GM10248 (cell line): ENCODE measurements at places on chromosomes 7 and 10.

DNA sequence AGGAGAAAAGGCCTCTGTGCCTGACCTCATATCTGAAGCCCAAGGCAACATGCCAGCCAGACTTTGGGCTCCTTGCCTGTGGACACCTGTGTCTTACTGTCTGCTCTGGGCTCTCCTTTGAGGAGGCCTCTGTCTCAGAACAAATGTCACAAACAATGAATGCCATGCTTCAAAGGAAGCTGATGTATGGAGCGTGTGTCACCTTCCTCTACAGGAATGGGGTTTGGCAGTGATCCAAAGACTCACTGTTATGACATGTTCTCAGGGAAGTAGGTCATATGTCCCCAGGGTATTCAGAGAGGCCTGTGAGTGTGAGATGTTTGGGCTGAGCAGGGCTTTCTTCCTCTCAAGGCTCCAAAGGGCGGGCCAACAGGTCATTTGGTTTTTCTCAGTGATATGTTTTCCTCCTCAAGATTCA, 38.4 kb downstream of the PTPRE start:
- DNase-seq = no peak

DNA sequence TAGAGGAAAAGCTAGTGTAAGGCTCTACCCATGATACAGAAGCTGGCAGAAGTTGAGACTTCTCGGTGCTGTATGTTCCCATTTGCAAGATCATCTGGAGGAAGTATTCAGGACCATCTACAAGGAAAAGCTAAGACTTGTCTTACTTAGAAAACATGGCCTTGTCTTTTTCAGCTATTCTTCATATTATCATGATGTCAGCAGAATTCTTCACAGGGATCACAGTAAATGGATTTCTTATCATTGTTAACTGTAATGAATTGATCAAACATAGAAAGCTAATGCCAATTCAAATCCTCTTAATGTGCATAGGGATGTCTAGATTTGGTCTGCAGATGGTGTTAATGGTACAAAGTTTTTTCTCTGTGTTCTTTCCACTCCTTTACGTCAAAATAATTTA, 79.6 kb upstream of the SCIN start:
- DNase-seq = no peak

- no peak for DNase-seq
These were observed 43.5 kb downstream of the ST8SIA6 start for GRCh38 chr10:17410907-17411306.

DNA sequence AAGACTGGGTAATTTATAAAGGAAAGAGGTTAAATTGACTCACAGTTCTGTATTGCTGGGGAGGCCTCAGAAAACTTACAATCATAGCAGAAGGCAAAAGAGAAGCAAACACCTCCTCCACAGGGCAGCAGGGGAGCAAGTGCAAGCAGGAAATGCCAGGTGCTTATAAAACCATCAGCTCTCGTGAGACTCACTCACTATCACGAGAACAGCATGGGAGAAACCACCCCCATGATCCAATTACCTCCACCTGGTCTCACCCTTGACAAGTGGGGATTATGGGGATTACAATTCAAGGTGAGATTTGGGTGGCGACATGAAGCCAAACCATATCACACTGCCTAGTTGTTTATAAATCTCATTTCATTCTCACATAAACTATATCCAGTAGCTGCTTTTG, 28.0 kb upstream of the CPN1 start:
- DNase-seq = no peak

DNA sequence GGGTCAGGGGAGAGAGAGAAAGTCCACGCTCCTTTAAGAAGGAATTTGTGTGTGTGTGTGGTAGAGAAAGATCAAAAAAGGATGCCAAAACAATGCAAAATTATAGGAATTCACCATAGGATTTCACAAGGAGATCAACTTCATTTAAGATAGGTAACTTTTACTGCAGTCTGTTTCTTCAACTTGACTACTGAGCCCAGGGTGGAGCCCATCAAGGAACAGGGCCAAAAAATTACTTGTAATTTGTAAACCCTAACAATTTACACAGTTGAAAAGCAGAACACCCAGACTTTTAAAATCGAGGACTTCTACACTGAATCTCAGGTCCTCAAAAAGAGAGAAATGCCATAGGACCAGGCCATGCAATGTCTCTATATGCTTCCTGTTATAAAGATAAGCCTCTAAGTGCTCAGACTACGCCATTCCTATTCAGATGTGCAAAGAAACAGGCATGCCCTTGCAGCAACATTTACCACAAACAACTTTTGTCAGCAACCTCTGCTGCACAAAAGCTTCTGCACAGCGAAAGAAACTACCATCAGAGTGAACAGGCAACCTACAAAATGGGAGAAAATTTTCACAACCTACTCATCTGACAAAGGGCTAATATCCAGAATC, 10.6 kb upstream of the GIMAP4 start:
- DNase-seq = no peak

DNA sequence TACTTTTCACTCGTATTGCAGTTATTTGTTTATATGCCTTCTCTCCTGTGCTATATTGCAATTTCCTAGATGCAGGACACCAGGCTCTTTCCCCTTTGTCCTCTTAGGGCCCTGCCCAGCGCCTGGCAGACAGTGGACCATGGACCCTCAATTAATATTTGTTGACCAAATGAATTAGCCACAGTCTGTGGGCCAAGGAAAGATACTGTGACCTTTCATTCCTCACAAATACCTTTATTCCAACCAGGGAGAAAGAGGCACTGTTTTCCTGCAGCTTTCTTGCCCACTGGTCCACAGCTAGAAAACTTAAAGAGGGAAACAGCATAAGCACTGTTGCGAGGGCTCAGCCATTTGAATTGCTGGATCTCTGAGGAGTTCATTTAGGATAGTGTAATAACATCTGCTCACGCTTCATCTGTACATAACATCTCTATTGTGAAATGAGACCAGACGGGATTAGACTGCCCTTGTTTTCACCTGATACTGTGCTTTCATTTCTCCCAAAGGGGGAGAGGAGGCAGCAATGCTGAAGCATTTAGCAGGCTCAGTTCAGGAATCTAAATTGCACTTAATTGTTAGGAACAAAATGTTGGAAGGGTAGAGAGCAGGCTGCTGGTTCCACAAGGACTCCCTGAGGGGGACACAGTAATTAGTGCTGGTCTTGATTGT, 46.7 kb downstream of the TNS3 start:
- no peak for DNase-seq

- no peak for DNase-seq
These were observed 381.4 kb downstream of the DGKB start for GRCh38 chr7:14521183-14521582.

DNA sequence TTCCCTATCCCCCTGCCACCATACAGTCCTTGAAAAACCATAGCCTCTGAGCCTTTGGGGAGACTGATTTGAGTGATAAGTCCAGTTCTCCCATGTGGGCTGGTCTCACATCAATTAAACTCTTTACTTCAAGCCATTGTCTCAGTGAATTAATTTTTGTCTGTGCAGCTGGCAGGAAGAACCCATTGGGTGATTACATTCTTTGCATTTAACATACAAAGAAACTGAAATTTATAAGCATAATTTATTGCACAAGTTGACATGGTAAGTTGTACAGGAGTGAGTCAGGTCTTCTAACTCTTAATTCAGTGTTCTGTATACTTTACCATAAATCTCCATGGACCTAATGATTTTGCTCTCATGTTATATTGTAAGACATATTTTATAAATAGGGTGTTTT, 1613.0 kb upstream of the LRRTM3 start:
- DNase-seq = no peak

DNA sequence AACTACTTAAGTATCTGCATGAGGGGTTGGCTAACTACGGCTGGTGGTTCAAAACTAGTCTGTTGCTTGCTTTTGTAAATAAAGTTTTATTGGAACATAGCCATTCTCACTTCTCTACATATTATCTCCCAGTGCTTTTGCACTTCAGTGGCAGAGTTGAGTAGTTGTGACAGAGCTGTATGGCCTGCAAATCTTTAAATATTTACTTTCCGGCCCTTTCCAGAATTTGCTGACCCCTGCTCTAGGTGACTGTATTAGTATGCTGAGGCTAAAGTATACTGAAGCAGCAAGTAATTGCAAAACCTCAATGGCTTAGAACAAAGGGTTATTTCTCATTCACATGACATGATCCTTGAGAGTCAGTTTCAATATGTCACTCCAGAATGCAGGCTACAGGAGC, 78.3 kb downstream of the OTUD1 start:
- DNase-seq = no peak

- no peak for DNase-seq
These were observed 636.2 kb upstream of the LRRN3 start for GRCh38 chr7:110454713-110455112.

DNA sequence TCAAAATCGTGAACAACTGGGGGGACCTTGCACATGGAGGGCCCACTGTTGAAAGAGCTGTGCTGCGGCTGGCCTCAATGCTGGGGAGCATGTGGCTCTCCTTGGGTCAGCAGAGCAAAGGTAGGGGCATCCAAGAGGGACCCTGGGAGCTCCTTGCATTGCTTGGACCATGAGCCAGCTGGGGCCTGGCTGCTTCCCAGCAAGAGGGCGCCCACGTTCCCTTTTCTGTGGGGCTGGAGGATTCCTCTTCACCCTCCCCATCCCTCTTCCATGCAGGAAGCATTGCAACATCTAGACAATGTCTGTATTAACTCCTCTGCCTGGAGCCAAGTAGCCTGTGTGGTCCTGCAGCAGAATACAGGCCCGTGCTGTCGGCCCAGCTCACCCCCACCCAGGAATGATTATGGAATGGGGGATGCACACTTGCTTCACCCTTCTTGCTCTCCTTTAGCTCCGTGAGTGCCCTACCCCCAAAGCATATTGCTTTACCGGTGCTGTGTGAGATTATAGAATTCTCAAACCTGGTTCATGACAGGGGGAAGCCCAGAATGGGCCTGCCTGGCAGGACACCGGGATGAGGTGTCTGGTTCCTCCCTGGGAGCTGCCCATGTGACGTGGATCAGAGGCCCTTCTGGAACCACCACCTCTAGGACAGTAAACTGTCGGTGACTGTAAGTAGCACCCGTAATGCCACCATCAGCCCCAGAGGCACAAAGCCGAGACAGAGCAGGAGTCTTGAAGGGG, 61.9 kb downstream of the SYPL1 start:
- DNase-seq = no peak

GRCh38 chr10:62632071-62632809, 172.3 kb upstream of the ADO start:
- peak; percentile 72 for DNase-seq

GRCh38 chr10:63337455-63338251, 128.1 kb downstream of the JMJD1C start:
- DNase-seq = no peak

GRCh38 chr10:44828508-44829142, 82.5 kb upstream of the TMEM72 start:
- DNase-seq = no peak

GRCh38 chr7:81957517-81957916, 187.7 kb upstream of the HGF start:
- no peak for DNase-seq

DNA sequence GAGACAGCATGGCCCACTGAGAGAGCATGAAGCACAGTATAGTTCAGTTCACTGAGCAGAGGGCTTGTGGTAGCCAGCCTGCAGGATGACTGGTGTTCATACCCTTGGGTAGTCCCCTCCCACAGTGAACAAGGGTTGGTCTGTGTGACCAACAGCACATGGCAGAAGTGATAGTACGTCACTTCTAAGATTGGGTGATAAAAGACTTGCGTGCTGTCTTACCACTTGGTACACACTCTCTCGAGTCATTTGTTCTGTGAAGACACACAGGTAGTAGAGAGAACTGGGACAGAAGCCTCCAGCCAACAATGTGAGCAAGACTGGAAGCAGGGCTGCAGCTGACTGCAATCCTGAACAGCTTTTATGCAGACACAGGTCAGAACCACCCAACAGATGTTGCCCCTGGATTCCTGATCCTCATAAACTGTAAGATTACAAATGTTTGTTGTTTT, 14.6 kb downstream of the EPC1 start:
- peak; percentile 62 for DNase-seq

DNA sequence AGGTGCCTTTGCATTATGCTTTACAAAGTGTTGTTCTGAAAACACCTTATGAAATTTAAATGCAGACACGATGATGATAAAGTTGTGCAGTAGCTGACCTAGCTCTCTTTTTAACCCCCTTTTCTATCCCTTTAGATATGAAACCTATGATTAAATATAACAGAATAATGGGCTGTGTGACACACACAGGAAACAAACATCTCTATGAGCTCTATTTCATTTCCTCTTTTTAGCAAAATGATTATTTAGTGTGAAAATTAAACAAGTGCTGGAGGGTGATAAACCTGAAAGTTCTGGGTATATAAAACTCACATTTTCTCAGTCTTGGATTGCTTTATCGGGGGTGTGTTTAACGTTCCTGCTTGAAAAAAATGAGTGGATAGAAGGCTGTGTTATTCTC, 1310.5 kb upstream of the CELF2 start:
- DNase-seq = no peak

GRCh38 chr7:36151921-36152755, 916 bp upstream of the EEPD1 start:
- no peak for DNase-seq

- no peak for DNase-seq
These were observed 63.3 kb upstream of the IL6 start for GRCh38 chr7:22663721-22664120.

- DNase-seq = peak; percentile 69
These were observed 74.5 kb downstream of the INSIG1 start for GRCh38 chr7:155371884-155372781.

GRCh38 chr7:12554872-12555271, 15.6 kb upstream of the SCIN start:
- no peak for DNase-seq

- no peak for DNase-seq
These were observed 233.4 kb downstream of the GFRA1 start for GRCh38 chr10:116039612-116040011.

GRCh38 chr7:73433924-73434700, 534 bp downstream of the FZD9 start:
- DNase-seq = no peak

GRCh38 chr7:31069860-31070555, 17.9 kb downstream of the ADCYAP1R1 start:
- no peak for DNase-seq

GRCh38 chr10:91006752-91007346, 86.0 kb upstream of the ANKRD1 start:
- peak; percentile 38 for DNase-seq

- no peak for DNase-seq
These were observed 270.5 kb downstream of the FGFR2 start for GRCh38 chr10:121327727-121328126.

- no peak for DNase-seq
These were observed 1027.5 kb downstream of the GATA3 start for GRCh38 chr10:9081961-9082360.
